ENCODE measurements at places on chromosomes 13 and 19.

DNA sequence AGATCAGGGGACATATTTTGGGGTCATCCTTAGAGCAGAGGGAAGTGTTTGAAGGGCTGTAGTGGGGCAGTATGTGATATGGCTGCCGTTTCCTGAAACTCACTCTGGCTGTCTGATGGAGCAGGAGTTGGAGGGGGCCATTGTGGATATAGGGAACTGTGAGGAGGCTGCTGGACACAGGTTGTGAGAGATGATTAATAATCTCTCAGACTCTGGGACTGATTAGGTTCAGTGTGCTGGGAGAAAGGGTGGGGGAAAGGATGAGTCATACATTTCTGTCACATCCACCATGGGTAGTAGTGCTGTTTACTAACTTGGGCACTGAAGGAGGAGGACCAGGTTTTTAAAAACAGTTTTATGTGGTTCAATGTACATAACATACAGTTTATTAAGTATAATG, 4.8 kb downstream of the B3GLCT start:
- DNase-seq: peak; percentile 57

DNA sequence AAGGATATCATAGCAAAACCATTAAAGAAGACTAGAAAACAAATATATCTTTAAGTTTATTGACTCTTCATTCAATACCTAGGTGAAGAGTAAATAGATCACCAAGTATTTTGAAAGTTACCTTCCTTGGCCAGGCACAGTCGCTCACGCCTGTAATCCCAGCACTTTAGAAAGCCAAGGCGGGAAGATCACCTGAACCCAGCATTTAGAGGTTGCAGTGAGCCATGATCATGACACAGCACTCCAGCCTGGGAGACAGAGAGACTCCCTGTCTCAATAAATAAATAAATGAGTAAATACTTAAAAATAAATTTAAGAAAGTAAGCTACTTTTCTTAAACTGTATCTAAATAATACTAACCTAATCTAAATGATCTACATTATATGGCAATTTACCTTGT, 8.9 kb upstream of the WBP4 start:
- DNase-seq: no peak

DNA sequence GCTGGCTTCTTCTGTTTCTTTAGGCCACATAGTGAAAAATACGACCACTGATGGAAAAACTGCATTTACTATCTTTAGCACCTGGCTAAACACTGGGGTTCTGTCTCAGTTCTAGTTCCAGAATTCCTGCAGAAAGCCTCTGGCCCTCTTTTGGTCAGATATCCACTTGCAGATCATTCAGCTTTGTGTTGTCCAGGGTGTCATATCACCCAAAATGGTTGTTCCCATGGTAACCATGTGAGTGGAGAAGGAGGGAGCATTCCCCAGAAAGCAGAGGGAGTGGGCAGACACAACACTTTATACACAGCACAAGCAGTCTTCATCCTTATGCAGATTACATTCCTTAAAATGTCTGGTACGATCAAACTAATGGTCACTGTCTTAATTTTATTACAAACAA, 73.5 kb downstream of the CAB39L start:
- no peak for DNase-seq

DNA sequence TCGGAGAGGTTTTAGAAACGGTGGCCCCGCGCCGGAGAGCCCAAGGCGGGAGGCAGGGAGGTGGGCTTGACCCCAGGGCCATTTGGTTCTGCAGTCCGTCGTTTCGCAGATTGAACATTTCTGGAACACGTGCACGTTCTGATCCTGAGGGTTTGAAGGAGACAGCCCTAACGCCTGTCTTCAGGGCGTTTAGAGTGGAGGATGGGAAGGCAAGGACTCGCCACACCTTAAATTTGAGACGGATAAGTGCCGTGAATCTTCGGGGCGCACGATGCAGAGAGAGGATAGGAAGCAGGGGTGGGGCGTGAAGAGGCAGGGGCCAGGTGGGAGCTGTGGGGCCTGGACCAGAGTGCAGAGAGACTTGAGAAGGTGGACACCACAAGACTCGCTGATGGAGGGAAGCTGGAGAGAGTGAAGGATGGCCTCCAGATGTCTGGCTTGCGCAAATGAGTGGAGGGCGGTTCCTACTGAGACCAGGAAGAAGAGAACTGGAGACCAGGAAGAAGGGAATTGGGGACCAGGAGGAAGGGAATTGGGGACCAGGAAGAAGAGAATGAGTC, 804 bp upstream of the MIER2 start:
- no peak for DNase-seq

DNA sequence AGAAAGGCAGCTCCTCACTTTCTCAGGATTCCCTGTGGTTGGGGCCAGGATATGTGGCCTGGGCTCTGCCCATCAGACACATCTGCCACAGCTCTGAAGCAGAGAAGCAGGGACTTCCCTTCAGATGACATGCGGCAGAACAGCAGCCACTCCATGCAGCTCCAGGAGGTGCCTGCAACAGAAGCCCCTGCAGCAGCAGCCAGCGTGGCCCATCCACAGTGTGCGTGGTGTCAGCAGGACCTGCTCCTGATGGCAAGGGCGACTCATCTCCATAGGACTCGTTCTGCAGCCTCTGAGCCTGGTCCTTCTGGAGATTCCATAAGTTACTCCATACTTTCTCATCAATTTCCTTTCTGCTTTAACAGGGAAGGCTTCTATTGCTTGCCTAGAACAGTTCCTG, 105.0 kb downstream of the SUCLA2 start:
- DNase-seq: no peak

DNA sequence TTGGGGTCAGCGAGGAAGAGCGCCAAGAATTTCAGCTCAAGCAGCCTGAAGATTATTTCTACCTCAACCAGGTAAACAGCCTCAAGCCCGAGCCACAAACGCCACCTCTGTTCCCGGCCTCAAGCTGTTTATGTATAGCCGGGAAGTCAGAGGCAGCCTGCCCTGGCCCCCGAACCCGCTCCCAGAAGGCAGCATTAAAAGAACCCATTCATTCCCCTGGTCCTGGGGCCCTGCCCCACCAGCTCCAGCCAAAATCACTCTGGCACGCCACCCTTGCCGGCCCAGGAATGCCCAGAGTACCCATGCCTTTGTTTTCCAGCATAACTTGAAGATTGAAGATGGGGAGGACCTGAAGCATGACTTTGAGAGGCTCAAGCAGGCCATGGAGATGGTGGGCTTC, 61.2 kb upstream of the USE1 start:
- DNase-seq: no peak

GRCh38 chr13:94057618-94058186, 421.8 kb downstream of the DCT start:
- no peak for DNase-seq

DNA sequence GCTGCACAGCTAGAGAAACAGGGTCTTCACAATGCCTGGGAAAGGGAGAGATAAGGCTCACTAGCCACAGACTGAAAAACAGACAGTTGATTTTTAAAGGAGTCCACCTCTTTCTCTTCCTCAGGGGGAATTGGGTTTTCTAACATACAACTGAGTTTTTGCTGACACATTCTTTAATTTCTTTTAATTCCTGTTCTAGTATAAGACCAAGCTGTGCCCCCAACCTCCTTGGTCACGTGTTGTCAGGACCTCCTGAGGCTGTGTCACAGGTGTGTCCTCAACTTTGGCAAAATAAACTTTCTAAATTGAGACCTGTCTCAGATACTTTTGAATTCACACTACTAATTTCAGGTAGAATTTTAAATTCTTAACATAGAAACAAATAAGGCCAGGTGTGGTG, 12.1 kb upstream of the ZNF492 start:
- no peak for DNase-seq

DNA sequence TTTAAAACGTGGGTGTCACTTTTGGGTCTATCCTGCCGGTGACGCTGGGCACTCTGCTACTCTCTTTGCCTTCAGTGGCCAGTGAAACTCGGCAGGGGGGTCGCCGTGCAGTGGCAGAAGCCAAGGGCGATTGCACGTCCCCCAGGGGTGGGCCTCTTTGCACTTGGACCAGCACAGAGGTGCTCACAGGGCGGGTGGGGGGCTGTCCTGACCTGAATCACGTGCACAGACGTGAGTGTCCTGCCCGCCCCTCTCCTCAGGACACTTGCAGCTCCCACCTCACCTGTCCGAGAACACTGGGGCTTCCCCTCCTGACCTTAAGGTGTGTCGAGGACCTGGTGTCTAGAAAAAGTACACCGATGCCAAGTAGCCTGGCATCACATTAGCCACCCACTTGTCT, 16.1 kb downstream of the COL4A1 start:
- no peak for DNase-seq

GRCh38 chr13:90217275-90217674, 1130.2 kb upstream of the MIR17HG start:
- DNase-seq: no peak

- no peak for DNase-seq
Observed at GRCh38 chr13:44694842-44695241, 118.7 kb upstream of the TSC22D1 start.

- DNase-seq: no peak
Observed at GRCh38 chr13:102234618-102235017, 167.2 kb downstream of the FGF14 start.

DNA sequence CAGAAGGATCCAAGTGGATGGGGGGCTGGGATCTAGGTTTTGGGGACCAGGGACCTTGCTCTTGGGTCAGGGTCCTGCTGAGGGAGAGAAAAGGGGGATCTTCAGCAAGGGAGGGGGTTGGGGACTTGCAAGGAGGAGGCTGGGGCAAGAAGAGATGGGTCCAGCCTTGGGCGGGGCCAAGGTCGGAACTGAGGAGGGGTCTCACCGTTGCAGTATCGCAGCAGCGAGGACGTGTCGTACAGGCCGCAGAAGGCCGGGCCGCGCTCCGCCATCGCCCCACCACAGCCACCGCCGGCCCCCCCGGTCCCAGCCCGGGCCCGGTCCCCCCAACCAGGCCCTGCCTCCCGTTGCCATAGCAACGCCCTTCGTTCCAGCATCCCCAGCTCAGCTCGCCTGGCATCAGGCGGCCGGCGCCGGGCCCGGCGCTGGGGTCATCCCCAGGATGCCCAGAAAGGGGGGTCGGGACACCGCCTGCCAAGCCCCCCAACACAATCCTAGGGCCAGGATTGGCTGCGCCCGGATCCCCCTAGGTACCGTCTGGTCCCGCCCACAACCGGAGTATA, 6.0 kb upstream of the EML2 start:
- no peak for DNase-seq

DNA sequence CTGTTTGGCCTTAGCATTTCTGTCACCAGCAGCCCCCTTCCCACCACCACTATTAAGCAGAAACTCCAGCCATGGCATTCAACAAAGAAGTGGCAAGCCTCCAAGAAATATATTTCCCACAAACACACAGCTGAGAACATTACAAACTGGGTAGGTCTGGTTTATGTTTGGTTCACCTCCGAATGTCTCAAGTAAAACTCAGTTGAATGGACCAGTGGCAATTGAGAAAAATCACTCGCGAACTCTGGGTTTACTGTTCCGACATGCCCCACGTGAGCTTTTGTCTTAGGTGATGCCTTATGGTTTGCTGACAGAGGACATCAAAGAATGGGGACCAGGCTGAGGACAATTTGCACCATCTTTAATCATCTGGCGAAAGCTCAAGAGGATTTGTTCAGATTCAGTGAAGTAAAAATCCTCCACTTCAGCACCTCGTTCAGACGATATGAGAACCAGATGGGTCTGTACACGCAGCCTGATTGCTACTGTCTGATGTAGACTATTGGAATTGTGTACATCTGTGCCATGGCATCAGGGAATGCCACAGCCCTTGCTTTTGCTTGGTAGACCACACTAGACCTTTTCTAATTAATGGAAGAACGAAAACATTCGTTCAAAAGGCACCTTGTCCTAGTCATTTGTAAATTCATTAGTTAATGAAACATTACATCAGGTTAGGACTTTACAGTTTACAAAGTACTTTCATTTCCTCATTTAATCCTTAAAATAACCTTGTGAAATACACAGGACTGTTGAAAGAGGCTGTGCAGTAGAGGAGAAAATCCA, 59.4 kb downstream of the SLC10A2 start:
- no peak for DNase-seq

DNA sequence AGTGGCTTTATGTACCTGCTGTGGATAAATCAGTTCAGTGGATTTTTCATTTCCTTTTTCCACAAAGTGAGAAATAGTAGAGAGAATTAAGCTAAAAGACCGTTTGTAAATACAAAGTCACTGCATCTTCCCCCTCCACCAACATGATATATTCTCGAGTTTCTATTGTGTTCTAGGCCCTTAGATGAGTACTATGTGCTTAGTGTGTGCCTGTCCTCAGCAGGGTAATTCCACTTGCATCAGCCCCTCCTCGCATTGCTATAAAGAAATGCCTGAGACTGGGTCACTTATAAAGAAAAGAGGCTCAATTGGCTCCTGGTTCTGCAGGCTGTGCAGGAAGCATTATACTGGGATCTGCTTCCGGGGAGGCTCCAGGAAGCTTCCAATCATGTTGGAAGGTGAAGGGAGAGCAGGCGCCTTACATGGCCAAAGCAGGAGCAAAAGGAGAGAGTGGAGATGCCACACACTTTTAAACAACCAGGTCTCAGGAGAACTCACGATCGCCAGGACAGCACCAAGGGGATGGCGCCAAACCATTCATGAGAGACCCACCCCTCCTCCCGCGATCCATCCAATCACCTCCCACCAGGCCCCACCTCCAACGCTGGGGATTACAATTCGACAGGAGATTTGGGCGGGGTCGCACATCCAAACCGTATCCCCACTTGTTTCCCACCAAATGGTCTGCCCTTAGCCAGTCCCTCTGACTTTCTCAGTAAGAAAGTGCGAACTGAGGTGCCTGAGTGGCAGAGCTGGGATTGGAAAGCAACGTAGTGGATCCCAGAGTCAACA, 102.3 kb upstream of the ABCC4 start:
- DNase-seq: no peak

- DNase-seq: no peak
Observed at GRCh38 chr13:62038214-62038613, 622.6 kb upstream of the PCDH20 start.

- DNase-seq: no peak
Observed at GRCh38 chr13:24682353-24682752, 2.1 kb downstream of the ATP12A start.

DNA sequence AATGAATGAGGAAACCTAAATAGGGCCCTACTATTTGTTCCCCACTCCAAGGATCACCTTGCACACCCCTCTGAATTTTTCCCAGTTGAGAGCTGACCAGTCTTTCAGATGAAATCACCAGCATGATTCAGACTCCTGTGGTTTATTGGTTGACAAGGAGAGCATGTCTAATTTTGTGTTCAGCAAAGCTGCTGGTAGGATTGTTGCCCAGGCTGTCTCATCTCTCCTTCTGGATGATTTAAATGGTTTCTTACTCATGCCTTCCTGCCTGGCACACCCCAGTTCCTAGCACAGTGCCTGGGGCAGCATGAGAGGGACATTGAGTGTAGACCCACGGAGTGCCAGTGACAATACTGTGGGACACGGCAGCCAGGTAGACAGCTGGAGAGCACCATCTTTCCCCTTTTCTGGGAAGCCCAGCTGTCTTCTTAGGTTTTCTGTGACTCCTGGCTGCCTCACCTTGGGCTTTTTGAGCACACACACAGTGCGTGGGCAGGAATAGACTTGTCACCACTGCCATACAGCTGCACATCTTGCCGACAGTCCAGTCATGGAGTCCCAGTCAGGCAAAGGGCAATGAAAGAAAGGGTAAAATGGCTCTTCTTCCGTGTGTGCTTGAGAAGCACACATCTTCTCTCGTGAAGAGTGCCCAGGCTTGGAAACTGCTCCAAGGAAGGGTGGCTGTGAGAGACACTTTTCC, 12.3 kb downstream of the FGF9 start:
- no peak for DNase-seq

Measured in HTR-8/SVneo (cell line).